Activated CD4-positive, CD25-positive, alpha-beta regulatory T cell (primary cell): ENCODE measurements at places on chromosomes 13 and 19.
A peak's percentile ranks its signal among the peaks of the same experiment; 100 is the strongest.

GRCh38 chr13:43815204-43815603 is 28.4 kb upstream of the ENOX1 start:
- no peak for DNase-seq

- no peak for DNase-seq
Measured at GRCh38 chr19:5035793-5036697, 67.1 kb downstream of the KDM4B start.

- DNase-seq: no peak
Measured at GRCh38 chr19:19655641-19656343, 7.7 kb downstream of the ATP13A1 start.

DNA sequence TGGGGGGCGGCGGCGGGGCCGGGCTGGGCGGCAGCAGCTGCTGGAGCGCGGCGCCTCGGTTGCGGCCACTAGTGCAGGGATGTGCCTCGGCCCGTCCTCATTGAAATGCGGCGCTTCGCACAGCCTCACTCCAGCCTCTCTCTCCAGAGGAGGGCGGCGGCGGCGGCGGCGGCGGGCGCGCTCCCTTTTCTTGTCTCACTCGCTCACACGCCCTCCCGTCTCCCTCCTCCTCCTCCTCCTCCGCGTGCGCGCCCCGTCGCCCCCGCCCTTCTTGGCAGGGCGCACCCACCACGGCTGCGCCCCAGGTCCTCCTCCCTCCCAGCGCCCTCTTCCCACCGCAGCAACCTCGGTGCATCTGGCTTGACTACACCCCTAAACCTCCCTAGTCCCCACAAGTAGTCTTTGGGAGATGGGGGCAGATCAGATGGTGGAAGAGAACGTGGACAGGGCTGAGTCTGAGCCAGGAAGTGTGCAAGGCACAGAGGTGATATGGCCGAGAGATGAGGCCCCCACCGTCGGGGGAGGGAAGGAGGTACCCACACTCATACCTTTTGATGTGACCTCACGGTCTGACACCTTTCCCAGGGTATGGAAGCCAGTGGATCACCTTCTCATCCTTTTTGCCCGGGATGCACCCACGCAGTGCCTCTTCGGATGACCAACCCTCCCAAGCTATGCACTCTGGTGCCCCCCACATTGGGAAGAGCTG is at the start of gene DCLK1:
Gene DCLK1, minus strand, starts transcription at position 161 of the 709 bp plus-strand sequence.
- DNase-seq: no peak

GRCh38 chr13:99425485-99426341 is 75.6 kb upstream of the TM9SF2 start:
- peak; percentile 19 for DNase-seq

DNA sequence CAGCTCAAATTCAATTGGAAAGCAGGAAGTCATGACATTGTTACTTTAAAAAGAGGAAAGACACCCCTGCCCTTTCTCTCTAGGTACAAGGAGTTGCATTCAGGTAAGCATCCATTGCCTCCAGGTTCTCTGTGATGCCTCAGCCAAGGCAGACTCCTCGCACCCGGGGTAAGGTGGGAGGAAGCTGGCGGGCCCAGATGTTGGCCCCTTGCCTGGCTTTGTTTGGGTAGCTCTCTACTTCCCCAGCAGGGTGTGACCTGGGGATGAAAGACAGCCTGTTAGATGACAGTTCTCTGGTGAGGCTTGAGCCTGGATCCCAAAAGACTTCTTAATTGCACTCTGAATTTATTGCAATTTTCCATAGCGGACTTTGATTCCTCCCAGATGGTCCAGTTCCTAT is 25.6 kb downstream of the SHISA2 start:
- DNase-seq: no peak

- DNase-seq: no peak
Measured at GRCh38 chr19:13861392-13861713, 15.6 kb upstream of the NANOS3 start.

DNA sequence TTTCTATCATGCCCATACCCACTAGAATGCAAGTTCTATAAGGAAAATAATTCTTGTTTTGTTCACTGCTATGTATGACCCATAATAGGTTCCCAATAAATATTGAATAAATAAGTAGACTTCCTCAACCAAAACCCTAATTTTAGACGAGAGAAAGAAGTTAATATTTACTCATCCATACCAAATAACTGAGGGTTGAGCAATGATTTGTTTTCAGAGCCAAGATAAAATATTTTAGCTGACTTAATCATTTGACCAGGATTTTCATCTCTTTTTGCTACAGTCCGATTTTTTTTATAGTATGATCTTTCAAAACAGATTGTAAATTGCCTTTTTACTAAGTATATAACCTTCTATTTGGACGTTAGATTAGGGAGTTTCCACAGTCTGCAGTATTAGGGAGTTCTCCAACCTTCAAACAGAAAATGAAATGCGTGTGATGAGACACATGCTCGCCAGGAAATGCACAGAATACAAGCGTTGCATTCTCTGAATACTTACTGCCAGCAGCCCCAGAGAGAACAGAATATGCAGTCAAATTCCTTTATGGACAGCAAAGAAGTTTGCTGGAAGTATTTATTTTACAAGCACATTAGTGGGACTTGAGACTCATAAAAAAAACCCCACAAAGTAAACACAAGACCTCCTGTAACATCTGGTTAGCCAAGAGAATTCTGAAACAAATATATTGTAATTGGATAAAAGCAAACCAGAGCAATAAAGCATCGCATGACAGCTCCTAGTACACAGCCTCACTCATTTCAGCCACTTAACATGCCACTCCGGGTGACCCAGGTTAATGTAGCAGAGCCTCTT is 230.0 kb downstream of the MYO16 start:
- no peak for DNase-seq
